ENCODE measurements at places on chromosomes 3 and 15. TPM values are rescaled to one million over a fixed set of nuclear protein-coding genes. Genes with fewer than 3 reads are reported as not detected.

GRCh38 chr3:136390574-136390973, 140.4 kb downstream of the PCCB start:
- H3K4me1 ChIP-seq, result peaks cover 8% of the 10 kb centered on the region
- peak overlapping the region; percentile 82 for H3K27ac ChIP-seq
- no peak overlapping the region for H3K4me3 ChIP-seq

GRCh38 chr3:40618158-40618557, 93.4 kb downstream of the ZNF621 start:
- H3K36me3 ChIP-seq, result no peaks in the 10 kb centered on the region
- H3K27me3 ChIP-seq, result no peaks in the 10 kb centered on the region
- H3K4me1 ChIP-seq, result peaks cover 18% of the 10 kb centered on the region
- no peak for DNase-seq

- no peak for DNase-seq
- H3K4me3 ChIP-seq, result peak overlapping the region; percentile 91
These were observed 688 bp downstream of the XPC start for GRCh38 chr3:14177580-14178246.

DNA sequence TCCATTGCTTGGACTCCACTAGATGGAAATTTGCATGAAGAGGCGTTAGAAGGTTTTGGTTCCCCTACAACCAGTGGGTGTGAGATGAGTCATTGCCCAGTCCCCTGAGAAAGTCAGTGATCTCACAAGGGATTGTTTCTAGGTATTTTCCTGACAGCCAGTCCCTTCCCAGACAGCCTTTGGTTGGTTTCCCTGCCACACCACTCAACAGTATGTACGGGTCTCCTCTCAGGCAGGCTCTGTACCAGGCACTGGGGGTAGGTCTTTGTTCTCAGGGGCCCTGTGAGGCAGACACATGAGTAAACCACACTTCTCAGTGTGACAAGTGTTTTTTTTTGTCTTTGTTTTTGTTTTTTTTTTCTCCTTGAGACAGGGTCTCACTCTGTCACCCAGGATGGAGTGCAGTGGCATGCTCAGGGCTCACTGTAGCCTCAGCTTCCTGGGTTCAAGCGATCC, 4.0 kb downstream of the LAMP3 start:
- no peak overlapping the region for H3K27ac ChIP-seq
- no peak overlapping the region for H3K4me3 ChIP-seq
- H3K27me3 ChIP-seq, result peaks cover 31% of the 10 kb centered on the region
- peaks cover 3% of the 10 kb centered on the region for H3K4me1 ChIP-seq
- no peaks in the 10 kb centered on the region for H3K36me3 ChIP-seq
- no peak for DNase-seq

GRCh38 chr3:34361921-34362320, 563.5 kb downstream of the PDCD6IP start:
- no peak overlapping the region for H3K4me3 ChIP-seq
- H3K27me3 ChIP-seq, result no peaks in the 10 kb centered on the region
- H3K36me3 ChIP-seq, result no peaks in the 10 kb centered on the region
- H3K4me1 ChIP-seq, result no peaks in the 10 kb centered on the region

GRCh38 chr3:141840737-141841544, 35.5 kb upstream of the ATP1B3 start:
- DNase-seq, result no peak
- no peaks in the 10 kb centered on the region for H3K36me3 ChIP-seq
- H3K27me3 ChIP-seq, result no peaks in the 10 kb centered on the region
- H3K4me3 ChIP-seq, result no peak overlapping the region
- no peak overlapping the region for H3K27ac ChIP-seq

GRCh38 chr3:181999314-181999713, 287.6 kb downstream of the SOX2 start:
- no peak overlapping the region for H3K27ac ChIP-seq
- DNase-seq, result no peak
- H3K4me1 ChIP-seq, result no peaks in the 10 kb centered on the region
- H3K36me3 ChIP-seq, result no peaks in the 10 kb centered on the region
- H3K4me3 ChIP-seq, result no peak overlapping the region
- no peaks in the 10 kb centered on the region for H3K27me3 ChIP-seq

GRCh38 chr3:27287052-27287451, 82.1 kb downstream of the NEK10 start:
- H3K4me3 ChIP-seq, result no peak overlapping the region
- no peak overlapping the region for H3K27ac ChIP-seq
- no peaks in the 10 kb centered on the region for H3K27me3 ChIP-seq
- H3K4me1 ChIP-seq, result no peaks in the 10 kb centered on the region
- DNase-seq, result no peak

Gene LRCH3
- 38.9 TPM for total RNA-seq

Measured in cardiac muscle cell (in vitro differentiated cells and primary cell).